MG63 (cell line): ENCODE measurements at places on chromosomes 7 and 10. TPM values are rescaled to one million over a fixed set of nuclear protein-coding genes. Genes with fewer than 3 reads are reported as not detected.

TMEM236 gene
- total RNA-seq = not detected in 2 replicates

DNA sequence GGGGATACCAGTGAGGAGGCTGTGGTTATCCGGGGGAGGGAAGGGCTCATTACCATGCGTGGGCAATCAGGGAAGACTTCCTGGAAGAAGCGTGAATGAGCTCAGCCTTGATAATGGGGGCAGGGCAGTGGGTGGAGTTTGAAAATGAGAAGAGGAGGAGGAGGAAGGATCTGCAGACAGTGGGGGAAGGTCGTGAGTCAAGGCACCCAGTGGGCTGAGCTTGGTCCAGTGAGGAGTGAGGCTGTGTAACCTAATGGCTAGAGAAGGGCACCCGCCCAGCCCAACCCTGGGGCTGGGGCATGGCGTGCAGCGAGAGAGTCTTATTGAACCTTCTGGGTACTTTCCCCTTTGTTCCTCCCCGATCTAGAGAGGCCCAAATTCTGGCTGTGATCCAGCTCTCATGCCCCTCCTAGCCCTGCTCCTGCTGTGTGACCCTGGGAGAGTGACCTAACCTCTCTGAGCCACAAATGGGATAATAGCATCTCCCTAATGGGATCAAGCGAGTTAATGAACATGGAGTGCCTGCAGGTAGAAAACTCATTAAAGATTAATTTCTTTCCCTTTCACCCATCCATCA lies 31.5 kb downstream of the CLIP2 start:
- no peak for DNase-seq

DNA sequence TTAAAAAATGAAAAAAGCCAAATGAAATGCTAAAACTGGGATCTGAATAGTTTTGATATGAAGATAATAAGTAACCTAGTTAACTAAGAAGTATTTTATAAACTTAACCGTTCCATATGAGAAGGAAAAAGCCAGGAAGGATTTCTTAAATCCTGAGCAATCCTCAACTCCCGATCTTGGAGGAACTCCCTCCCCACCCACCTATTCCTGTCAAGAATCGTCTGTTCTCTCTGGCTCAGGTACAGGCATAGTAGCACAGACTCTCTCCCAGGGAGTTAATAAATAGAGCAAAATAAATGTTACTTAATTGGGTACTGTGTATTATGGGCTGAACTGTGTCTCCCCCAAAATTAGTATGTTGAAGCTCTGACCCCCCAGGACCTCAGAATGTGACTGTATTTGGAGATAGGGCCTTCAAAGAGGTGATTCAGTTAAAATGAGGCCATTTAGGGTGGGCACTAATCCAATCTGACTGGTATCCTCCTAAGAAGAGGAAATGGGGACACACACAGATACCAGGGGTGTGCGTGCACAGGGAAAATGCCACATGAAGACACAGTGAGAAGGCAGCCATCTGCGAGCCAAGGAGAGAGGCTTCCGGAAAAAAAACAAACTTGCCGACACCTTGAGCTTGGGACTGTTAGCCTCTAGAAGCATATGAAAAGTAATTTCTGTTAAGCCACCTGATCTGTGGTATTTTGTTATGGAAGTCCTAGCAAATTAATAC lies 28.7 kb downstream of the PUS7 start:
- DNase-seq = no peak

GRCh38 chr7:44224080-44224973 lies 23.5 kb downstream of the YKT6 start:
- DNase-seq = no peak

DNA sequence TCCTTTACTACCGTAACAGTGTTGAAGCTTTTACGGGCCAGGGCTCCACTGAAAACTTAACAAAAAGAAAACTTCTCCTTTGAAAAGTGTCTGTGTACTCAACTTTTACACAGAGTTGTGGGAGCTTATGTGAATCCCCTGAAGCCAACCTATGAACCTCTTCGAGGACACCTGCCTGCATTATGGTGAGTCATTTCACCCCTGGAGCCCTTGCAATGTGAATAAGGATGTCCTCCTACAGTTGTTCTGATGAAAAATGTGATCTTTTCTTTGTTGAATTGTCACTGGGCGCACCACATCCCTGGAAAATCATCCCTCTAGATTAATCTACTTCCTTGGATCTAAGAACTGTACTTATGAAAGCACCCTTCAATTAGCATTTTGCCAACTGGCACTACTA lies 93.2 kb downstream of the SORCS1 start:
- DNase-seq = no peak
